ENCODE measurements at places on chromosomes 5 and 9.
A peak's percentile ranks its signal among the peaks of the same experiment; 100 is the strongest.

- DNase-seq, result no peak
Measured at GRCh38 chr5:87526131-87526530, 113.4 kb upstream of the CCNH start.

- no peak for DNase-seq
Measured at GRCh38 chr5:76065258-76065657, 17.9 kb upstream of the SV2C start.

DNA sequence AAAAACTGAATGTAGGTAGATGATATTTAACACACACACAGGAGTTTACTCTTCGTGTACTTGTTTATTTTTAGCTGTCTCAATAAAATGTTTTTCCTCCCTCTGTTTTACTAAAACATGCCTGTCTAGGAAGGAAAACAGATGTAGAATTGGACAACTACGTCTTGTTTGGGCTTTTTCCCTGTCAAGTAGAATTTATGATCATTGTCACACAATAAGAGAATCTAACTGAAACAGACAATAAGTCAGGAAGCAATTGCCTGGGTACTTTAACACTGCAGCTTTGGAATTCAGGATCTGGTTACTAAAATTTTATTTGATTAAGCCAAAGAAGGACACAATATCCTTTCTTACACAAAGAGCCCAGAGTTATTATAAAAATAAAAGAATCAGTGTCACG lies 164.2 kb downstream of the ZDHHC21 start:
- no peak for DNase-seq

- peak; percentile 15 for DNase-seq
Measured at GRCh38 chr9:95131023-95131943, 186.2 kb downstream of the FANCC start.

GRCh38 chr9:134051319-134051718 lies 16.5 kb downstream of the BRD3 start:
- no peak for DNase-seq

- DNase-seq, result no peak
Measured at GRCh38 chr5:76074487-76075065, 8.6 kb upstream of the SV2C start.

Data from DMS 273 treated with DMSO at 0.1 percent for 48 hours (cell line).